ENCODE measurements at places on chromosomes 11 and 22.

- no peak for DNase-seq
Measured at GRCh38 chr11:4766420-4767043, 3.2 kb downstream of the OR51F1 start.

GRCh38 chr22:27574002-27574366 lies 227.6 kb downstream of the MN1 start:
- DNase-seq: no peak

- DNase-seq: no peak
Measured at GRCh38 chr22:39723899-39724351, 153.4 kb downstream of the CACNA1I start.

- DNase-seq: no peak
Measured at GRCh38 chr11:43868852-43869567, 11.6 kb upstream of the ALKBH3 start.

- DNase-seq: no peak
Measured at GRCh38 chr11:97354026-97354425, 964.2 kb downstream of the JRKL start.
